ENCODE measurements at places on chromosomes 3 and 15.

- peaks cover 24% of the 10 kb centered on the region for H3K4me1 ChIP-seq
- DNase-seq = no peak
- H3K27ac ChIP-seq = peak overlapping the region; percentile 57
- no peaks in the 10 kb centered on the region for H3K36me3 ChIP-seq
Observed at GRCh38 chr3:142127941-142128658, 21.2 kb downstream of the TFDP2 start.

GRCh38 chr3:125594125-125594524 lies 1.2 kb downstream of the OSBPL11 start:
- H3K4me3 ChIP-seq = peak overlapping the region; percentile 92
- H3K36me3 ChIP-seq = peaks cover 10% of the 10 kb centered on the region
- H3K27me3 ChIP-seq = no peaks in the 10 kb centered on the region
- peaks cover 24% of the 10 kb centered on the region for H3K4me1 ChIP-seq
- H3K27ac ChIP-seq = peak overlapping the region; percentile 96
- DNase-seq = no peak

- H3K36me3 ChIP-seq = no peaks in the 10 kb centered on the region
- DNase-seq = no peak
- no peak overlapping the region for H3K27ac ChIP-seq
- H3K4me3 ChIP-seq = no peak overlapping the region
- H3K4me1 ChIP-seq = no peaks in the 10 kb centered on the region
- H3K27me3 ChIP-seq = no peaks in the 10 kb centered on the region
Observed at GRCh38 chr15:32979710-32980109, 214.8 kb downstream of the FMN1 start.

DNA sequence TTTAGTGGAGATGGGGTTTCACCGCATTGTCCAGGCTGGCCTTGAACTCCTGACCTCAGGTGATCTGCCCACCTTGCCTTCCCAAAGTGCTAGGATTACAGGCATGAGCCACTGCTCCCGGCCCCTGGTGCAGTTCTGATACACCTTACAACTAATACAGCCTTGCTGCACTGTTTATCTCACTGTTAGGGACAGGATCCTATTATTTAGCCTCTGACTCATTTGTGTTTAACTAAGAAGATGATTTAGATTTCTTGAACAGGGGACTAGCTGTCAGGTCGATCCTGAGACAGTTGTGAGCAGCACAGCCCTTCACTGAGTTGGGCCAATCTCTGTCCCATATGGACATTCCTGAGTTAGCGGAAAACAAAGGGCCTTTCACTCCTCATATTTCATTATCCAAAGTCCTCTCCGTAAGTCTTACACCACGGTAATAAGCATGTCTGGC lies 19.2 kb downstream of the GYG1 start:
- peaks cover 50% of the 10 kb centered on the region for H3K4me1 ChIP-seq
- no peaks in the 10 kb centered on the region for H3K27me3 ChIP-seq
- H3K27ac ChIP-seq = peak overlapping the region; percentile 91
- DNase-seq = no peak
- peaks cover 64% of the 10 kb centered on the region for H3K36me3 ChIP-seq

GRCh38 chr3:126699011-126699410 lies 5.0 kb upstream of the CHCHD6 start:
- no peak overlapping the region for H3K4me3 ChIP-seq
- peaks cover 61% of the 10 kb centered on the region for H3K27me3 ChIP-seq
- peaks cover 3% of the 10 kb centered on the region for H3K36me3 ChIP-seq
- no peak overlapping the region for H3K27ac ChIP-seq

DNA sequence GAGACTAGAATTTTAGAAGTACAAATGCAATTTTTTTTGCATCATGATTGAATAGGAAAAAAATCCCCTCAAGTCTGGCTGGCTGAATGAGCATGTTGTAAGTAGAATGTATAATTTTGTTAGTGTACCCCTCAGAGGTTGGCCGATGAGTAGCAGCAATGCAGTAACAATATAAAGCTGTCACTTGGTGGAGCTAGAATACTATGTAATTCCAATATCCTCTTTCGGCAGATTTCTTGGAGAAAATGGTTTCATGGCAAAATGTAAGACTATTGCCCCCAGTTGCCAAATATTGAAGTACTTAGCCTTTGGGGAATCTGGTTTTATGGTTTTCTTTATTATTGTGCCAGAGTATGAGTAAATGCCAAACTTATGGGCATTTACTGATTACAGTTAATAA lies 39.8 kb upstream of the SGO1 start:
- H3K36me3 ChIP-seq = no peaks in the 10 kb centered on the region
- no peaks in the 10 kb centered on the region for H3K27me3 ChIP-seq
- no peak overlapping the region for H3K27ac ChIP-seq
- no peak overlapping the region for H3K4me3 ChIP-seq
- H3K4me1 ChIP-seq = no peaks in the 10 kb centered on the region
- DNase-seq = no peak

DNA sequence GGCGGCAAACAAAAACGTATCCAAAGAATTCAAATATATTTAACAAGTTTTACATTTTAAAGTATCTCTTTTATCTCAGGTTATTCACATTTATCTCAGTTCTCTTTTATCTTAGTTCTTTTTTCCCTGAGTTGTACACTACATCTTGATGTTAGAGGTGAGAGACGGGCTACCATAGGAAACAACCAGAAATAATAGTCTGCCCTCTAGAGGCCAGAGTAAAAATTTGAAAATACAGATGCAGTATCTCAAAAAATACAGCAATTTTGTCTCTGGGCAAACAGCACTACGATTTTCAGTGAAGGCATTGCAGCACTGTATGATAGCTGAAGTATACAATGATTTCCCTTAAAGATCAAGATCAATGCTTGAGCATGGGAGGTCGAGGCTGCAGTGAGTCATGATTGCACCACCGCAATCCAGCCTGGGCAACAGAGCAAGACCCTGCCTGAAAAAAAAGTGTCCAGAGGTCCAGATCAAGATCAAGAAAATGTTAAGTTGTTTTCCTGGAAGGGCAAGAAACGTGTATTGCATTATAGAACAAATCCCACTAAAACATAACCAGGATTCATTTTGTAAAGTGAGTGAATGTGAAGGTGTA lies 82.6 kb upstream of the ATP11B start:
- DNase-seq = no peak
- peaks cover 7% of the 10 kb centered on the region for H3K27me3 ChIP-seq
- no peak overlapping the region for H3K4me3 ChIP-seq
- H3K4me1 ChIP-seq = no peaks in the 10 kb centered on the region

DNA sequence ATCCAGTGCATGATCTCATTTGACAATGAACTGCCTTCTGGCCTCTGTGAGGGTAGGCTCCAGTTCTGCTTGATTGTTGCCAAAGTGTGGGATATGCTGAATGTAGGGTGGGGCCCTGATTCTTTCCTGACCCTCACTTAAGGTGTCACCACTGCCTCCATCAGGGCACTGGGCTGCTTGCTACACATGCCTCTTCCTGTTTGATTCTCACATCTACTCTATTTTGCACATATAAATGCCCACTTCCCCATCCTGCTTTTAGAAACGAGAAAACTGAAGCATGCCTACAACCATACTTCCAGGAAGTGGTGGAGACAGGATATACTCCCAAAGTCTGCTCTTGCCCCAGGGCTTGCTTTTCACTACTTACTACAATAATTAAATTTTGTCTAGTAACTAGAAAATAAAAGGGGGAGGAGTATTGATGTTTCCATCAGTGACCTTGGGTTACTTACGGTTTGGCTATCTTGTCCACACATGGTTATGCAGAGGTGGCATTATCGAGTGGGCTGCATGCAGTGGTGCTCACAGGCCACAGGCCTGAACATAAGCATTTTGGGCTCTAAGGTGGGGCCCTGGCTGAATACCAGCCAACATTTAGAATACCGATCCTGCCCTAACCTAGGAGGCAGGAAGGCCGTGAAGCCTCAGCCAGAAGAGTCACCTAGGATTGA lies 6.7 kb downstream of the ZDHHC3 start:
- peaks cover 79% of the 10 kb centered on the region for H3K4me1 ChIP-seq
- H3K4me3 ChIP-seq = peak overlapping the region; percentile 15
- H3K27ac ChIP-seq = peak overlapping the region; percentile 80
- no peaks in the 10 kb centered on the region for H3K27me3 ChIP-seq
- DNase-seq = no peak
- peaks cover 7% of the 10 kb centered on the region for H3K36me3 ChIP-seq

DNA sequence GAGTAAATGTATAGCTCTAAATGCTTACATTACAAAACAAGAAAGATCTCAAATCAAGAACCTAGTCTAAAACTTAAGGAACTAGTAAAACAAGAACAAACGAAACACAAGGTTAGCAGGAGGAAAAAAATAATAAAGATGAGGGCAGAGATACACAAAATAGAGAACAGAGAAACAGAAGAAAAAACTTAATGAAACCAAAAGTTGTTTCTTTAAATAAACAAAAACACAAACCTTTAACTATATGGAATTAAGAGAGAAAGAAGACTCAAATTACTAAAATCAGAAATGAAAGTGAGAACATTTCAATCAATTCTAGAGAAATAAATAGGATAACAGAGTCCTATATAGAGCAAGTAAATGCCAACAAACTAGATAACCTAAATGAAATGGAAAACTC lies 59.6 kb downstream of the DLG1 start:
- H3K4me1 ChIP-seq = peaks cover 44% of the 10 kb centered on the region
- no peak for DNase-seq
- H3K4me3 ChIP-seq = no peak overlapping the region
- H3K27ac ChIP-seq = no peak overlapping the region

DNA sequence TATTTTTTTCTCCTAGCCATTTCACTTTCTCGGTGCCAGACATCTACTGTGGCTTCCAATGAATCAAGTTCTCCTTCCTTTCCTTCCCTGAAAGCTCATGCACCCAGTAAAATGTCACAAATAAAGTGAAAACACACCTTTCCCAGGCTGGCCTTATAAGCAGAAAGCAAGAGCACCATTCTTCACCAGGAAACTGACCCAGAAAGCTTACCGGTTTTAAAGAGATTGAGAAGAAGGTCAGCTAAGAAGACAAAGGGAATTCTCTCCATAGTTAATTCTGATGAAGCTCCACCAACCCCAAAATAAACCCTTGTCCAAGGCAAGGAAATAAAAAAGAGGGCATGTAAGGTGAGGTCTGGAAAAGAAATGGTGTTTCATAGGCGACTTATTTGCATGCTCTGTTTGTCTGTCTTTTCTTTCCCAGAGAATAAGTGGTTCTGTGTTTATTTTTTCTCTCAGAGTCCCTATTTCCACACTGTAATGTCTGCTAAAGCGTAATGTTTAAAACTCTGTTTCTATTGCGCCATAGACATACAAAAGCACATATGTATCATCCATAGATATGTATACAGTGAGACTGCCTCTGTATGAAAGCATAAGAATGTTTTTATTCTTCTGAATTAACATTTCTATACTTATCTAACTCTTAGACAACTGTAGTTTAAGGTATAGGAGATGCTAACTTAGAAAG lies 2.8 kb downstream of the LSAMP start:
- H3K4me3 ChIP-seq = no peak overlapping the region
- H3K36me3 ChIP-seq = peaks cover 3% of the 10 kb centered on the region
- H3K27ac ChIP-seq = no peak overlapping the region
- H3K27me3 ChIP-seq = no peaks in the 10 kb centered on the region
- no peaks in the 10 kb centered on the region for H3K4me1 ChIP-seq

DNA sequence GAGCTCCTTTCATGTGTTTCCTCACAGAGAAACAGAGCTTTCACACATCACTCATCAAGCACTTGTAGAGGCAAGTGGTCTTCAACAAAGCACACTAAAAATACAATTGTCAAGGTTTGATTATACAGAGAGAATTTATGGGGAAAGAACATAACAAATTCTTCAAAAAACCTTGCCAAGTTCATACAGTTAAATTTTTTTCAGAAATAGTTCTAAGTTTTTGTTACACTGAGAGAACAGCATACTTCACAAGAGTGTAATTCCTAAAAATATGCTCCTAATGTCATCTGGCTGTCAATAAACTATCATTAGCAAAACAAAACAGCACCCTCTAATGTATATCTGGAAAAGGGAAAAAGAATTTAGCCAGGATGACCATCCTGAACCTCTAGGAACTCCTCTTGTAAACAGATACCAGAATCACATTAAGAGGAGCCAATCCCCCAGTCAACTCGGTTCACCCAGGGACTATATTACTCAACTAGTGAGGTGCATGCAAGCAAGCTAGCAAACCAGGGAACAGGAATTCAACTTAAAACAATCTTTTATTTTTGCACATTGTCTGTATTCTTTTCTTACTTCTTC lies 63.3 kb downstream of the RAD18 start:
- peaks cover 8% of the 10 kb centered on the region for H3K36me3 ChIP-seq
- H3K27me3 ChIP-seq = no peaks in the 10 kb centered on the region
- no peak overlapping the region for H3K27ac ChIP-seq
- H3K4me3 ChIP-seq = no peak overlapping the region
- DNase-seq = no peak

GRCh38 chr3:161568671-161569070 lies 72.1 kb downstream of the OTOL1 start:
- H3K4me1 ChIP-seq = no peaks in the 10 kb centered on the region
- no peak for DNase-seq
- no peak overlapping the region for H3K27ac ChIP-seq
- H3K27me3 ChIP-seq = no peaks in the 10 kb centered on the region

- H3K27me3 ChIP-seq = no peaks in the 10 kb centered on the region
- H3K4me3 ChIP-seq = peak within 1 kb of the TSS; percentile 76
- peaks cover 47% of the 10 kb centered on the region for H3K36me3 ChIP-seq
- DNase-seq = peak; percentile 73
- H3K4me1 ChIP-seq = peaks cover 41% of the 10 kb centered on the region
Observed at GRCh38 chr3:148991219-148992026, at the start of gene GYG1. Gene GYG1 (plus strand): TSS chr3:148991540. CDS start chr3:148991641, 101 bp downstream.

- peaks cover 60% of the 10 kb centered on the region for H3K4me1 ChIP-seq
- no peak overlapping the region for H3K4me3 ChIP-seq
- peak overlapping the region; percentile 33 for H3K27ac ChIP-seq
- peaks cover 15% of the 10 kb centered on the region for H3K36me3 ChIP-seq
- no peaks in the 10 kb centered on the region for H3K27me3 ChIP-seq
- no peak for DNase-seq
Observed at GRCh38 chr15:64697911-64698369, 77.4 kb downstream of the RBPMS2 start.

- peaks cover 8% of the 10 kb centered on the region for H3K4me1 ChIP-seq
- no peaks in the 10 kb centered on the region for H3K36me3 ChIP-seq
- no peak overlapping the region for H3K4me3 ChIP-seq
- H3K27ac ChIP-seq = no peak overlapping the region
- DNase-seq = no peak
- peaks cover 17% of the 10 kb centered on the region for H3K27me3 ChIP-seq
Observed at GRCh38 chr3:138078096-138078495, 37.3 kb downstream of the DZIP1L start.

DNA sequence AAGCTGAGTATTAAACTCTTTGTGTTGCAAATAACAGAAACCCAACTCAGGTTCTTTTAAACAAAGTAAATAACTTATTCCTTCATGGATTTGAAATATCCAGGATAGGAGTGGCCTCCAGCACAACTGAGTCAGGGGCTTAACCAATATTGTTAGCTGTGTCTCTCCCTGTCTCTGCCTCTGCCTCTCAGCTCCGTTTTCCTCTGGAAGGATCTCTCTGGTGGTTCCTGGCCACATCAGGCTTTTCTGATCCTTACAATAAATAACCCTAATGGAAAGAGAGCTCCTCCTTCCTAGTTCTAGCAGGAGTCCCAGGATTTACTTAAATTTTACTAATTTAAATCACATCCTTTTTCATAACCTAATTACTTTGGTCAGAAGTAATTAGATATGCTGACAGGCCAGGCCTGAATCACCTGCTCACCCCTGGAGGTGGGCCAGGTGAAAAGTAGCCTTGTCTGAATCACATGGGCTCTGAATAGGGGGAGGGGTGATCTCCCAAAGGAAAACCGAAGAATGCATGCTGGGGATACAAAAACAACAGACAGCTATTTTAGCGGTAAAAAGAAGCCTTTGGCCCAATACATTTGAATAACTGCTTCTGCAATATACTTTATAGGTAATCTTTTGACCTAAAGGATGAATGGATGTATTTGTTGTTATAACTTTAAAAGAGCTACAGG lies 75.4 kb downstream of the REC114 start:
- H3K36me3 ChIP-seq = no peaks in the 10 kb centered on the region
- peaks cover 17% of the 10 kb centered on the region for H3K4me1 ChIP-seq

- no peak for DNase-seq
- H3K27me3 ChIP-seq = peaks cover 29% of the 10 kb centered on the region
- no peak overlapping the region for H3K27ac ChIP-seq
- no peaks in the 10 kb centered on the region for H3K36me3 ChIP-seq
Observed at GRCh38 chr3:43786102-43786501, 95.4 kb downstream of the ABHD5 start.

All from effector memory CD8-positive, alpha-beta T cell (primary cell).